Activated T-cell treated with anti-CD3 and anti-CD28 coated beads, Interleukin-2, amount 50 U/mL, for 1 hour (primary cell): ENCODE measurements at places on chromosomes 13 and 19.

GRCh38 chr19:42051166-42052115, 18.6 kb downstream of the GRIK5 start:
- DNase-seq, result no peak

DNA sequence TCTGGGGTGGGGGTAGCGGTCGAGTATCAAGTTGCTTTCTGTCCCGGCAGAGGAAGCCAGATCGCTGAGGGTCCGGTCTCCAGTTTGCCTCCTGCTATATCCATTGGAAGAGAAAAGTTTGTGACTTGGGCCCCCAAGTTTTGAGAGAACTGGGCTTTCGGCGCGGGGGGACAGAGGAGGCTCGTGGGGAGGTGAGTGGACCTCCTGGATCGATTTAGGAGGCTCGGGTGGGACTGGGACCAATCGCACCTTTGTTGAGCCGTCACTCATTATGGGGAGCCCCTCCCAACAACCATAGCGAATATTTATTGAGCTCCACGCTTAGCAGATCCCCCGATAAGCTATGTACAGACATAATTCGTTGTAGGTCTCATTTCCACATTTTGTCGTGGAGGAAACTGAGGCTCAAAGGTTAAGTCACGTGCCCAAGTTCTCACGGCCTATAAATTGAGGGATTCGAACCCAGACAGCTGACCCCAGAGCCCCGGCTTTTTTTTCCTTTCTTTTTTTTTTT, 909 bp downstream of the RFXANK start:
- no peak for DNase-seq

- DNase-seq, result no peak
Observed at GRCh38 chr13:80428349-80429096, 87.6 kb upstream of the SPRY2 start.

- no peak for DNase-seq
Observed at GRCh38 chr19:7214324-7215089, 79.7 kb downstream of the INSR start.

DNA sequence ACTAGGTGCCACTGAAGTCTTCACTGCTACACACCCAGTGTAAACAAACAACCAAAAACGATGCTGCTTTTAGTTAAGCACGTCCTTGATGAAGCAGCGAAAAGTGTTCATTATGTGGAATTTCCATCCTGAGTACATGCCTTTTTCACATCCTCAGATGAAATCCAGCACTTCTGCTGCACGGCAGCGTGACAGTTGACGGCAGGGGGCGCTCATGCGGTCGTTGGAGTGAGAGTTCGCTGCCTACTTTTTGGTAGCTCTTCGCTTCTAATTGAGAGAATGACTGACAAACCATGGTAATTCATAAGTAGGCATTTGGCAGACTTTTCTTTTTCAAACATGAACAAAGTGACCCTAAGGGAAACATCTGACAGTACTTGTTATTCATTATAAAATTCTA, 1124.9 kb downstream of the EFNB2 start:
- peak; percentile 27 for DNase-seq

GRCh38 chr13:75985132-75985531, 349.0 kb downstream of the LMO7 start:
- no peak for DNase-seq

GRCh38 chr13:39777527-39778061, 122.1 kb downstream of the COG6 start:
- no peak for DNase-seq

GRCh38 chr19:29439688-29440550, 85.9 kb upstream of the VSTM2B start:
- no peak for DNase-seq

DNA sequence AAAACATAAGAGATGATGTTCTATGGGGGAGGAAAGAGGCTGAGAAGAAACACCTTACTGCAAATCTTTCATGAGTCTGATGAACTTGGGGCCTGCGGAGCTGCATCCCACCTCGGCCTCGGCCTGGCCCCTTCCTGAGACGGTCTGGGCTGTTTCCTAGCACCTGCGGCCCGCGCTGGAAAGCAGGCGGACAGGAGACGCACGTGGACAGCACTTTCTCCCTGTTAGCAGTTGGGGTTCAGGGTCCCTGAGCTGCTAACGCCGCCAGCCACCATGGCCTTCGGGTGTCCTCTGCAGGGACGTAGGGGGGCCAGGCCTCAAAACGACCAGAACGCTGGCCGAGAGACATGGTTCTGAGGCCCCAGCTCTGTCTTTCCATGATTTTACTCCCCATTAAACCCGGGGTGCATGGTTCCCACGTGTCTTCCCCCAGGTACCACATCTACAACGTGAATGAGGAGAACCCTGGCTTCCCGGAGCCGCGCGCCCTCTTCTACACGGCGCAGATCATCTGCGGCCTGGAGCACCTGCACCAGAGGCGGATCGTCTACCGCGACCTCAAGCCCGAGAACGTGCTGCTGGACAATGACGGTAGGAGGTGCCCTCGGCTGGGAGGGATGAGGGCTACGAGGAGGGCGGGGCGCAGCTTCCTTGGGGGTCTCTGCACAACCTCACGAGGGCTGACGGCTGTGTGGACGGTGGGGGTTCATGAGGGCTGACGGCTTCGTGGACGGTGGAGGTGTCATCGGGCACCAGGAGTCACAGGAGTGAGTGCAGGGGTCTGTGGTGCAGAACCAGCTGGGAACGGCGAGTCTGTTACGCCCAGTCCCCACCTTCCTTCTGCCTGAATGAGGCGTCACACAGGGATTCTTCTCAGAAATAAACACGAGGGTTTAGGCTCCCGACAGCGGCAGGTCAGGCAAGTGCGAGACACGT, 4.3 kb downstream of the GRK1 start:
- peak; percentile 15 for DNase-seq

DNA sequence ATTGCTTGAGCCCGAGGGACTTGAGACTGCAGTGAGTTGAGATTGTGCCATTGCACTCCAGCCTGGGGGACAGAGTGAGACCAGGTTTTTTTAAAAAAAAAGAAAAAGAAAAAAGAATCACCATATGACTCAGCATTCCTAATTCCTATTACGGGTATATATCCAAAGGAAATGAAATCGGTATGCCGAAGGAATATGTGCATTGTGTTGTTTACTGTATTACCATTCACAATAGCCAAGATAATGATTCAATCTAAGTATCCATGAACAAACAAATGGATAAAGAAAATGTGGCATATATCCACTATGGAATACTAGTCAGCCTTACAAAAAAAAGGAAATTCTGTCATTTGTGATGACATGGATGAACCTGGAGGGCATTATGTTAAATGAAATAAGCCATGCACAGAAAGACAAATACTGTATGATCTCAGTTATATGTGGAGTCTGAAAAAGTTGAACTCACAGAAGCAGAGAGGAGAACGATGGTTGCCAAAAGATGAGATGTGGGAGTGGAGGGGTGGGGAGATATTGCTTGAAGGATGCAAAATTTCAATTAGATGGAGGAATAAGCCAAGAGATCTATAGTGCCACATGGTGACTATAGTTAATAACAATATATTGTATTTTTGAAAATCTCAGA, 4.3 kb upstream of the KL start:
- DNase-seq, result no peak

GRCh38 chr19:8034178-8034525, 18.4 kb upstream of the CCL25 start:
- no peak for DNase-seq

DNA sequence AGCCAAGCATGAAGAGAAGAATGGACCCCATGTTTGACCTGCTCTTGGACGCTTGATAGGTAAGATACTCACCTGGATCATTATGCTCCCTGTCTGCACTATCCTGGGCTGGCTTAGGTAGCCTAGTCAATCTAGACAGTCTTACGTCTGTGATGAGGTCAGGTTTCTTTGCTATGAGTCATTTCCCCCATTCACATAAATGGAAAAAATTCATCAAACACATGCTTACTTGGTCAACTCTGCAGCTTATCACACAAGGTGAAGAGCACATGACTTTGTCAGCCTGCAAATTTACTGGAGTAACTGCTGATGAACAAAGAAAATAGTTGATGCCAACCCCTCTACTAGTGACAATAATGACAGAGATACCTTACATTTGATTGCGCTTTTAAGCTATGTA, 170.0 kb downstream of the NUFIP1 start:
- DNase-seq, result no peak

DNA sequence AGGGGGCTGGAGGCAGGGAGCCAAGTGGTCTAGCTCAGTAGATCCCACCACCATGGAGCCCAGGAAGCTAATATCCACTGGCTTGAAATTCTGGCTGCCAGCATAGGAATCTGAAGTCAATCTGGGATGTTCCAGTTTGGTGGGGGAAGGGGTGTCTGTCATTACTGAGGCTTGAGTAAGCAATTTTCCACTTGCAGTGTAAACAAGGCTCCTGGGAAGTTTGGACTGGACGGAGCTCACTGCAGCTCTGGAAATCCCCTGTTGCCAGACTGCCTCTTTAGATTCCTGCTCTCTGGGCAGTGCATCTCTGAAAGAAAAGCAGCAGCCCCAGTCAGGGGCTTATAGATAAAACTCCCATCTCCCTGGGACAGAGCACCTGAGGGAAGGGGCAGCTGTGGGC, 349.2 kb upstream of the KLHL1 start:
- no peak for DNase-seq

DNA sequence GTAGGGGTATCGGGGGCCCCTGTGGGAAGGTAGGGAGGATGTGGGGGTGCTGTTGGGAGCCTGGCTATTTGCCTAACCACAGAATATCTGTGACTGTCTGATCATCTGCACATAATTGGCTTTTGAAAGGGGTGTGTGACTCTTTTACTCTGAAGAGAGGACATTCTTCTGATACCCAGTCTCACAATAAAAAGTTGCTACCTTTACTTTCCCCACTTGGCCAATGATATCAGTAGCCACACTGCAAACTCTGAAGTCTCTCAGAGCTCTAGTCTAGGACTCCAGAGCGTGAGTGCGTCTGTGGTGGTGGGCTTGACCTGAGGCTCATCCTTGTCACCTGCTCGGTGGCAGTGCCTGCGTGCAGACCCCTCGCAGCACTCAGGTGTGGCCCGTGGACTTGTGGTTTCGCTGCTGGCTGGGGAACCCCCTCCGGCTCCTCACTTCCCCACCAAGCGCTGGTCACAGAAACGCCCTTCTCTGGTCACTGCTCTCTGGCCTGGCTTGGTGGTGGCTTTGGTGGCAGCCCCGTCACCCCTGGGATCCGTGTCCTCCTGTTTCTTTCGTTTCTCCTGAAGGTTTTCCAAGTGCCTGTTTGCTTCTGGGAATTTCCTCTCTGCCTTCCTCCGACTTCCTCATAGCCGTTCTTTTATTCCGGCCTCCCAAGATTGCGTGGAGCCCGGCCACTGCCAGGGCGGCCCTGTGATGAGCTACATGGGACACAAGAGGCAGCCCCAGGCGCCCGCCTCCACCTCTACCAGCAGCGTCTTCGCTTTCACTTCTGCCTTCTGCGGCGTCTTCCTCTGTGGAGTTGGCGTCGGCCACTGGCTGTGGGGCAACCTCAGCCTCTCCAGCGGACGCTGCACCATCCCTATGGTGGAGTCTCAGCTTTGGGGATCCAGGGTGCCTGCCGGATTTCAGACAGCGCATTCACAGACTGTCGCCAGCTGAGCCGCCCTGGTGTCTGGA, 78.0 kb downstream of the ATP11A start:
- no peak for DNase-seq

GRCh38 chr13:47904241-47904640, 96.8 kb downstream of the SUCLA2 start:
- DNase-seq, result no peak

GRCh38 chr13:27250833-27251165, 559 bp upstream of the RPL21 start:
- DNase-seq, result no peak

DNA sequence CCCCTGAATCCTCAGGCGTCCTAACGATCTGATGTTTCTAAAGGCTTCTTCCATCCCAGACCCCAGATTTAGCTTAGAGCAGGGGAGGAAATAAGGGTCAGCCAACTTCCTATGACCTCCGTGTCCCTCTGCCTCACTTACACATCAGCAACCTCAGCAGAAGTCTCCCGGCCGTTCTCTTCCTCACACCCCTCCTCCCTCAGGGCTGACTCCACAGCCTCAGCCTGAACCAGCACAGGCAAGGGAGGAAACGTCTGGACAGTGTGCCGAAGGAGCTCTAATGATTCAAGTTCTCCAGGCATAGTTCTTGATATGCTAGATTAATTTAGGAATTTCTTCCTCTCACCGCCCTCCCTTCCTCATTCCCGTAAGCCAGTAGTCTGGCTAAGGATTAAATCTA, 121.4 kb downstream of the NUFIP1 start:
- DNase-seq, result no peak

- no peak for DNase-seq
Observed at GRCh38 chr13:40503966-40504591, 162.4 kb downstream of the FOXO1 start.

- peak; percentile 57 for DNase-seq
Observed at GRCh38 chr19:7870571-7871436, 3.4 kb downstream of the PRR36 start.

DNA sequence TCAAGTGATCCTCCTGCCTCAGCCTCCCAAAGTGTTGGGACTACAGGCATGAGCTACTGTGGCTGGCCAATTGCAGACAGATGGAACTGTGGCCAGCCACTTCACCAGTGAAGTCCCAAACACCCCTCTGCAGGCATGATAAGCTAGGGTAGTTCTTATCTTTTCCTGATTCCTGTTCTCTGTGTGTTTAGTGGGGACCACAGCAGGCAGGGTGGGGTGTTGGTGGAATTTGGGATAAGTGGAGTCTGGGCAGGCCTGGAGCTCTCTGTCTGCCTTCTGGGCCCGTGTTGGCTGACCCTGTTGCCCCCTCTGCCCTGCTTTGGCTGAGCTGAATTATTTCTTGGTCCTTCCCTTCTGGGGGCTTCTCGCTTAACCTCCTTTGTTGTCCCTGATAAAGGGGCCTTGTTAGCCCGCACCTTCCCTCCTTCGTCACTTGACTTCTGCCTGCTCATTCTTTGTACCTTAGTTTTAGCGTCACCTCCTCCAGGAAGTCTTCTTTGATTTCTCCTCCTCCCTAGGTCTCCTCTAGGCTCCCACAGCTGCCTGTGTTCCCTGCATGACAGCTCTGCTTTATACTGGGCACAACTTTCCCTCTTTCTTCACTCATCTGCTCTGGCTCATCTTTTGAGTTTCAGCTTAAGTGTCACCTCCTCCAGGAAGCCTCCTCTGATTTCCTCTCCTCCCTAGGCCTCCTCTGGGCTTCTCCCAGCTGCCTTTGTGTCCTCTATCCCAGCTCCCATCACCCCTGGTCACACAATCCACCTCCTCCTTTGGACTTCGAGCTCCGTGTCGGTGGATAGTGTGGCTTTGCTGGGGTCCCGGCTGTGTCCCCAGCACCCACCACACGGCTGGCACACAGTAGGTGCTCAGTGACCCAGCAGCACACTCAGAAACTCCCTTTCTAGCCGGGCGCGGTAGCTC, 1.7 kb upstream of the NCLN start:
- no peak for DNase-seq

DNA sequence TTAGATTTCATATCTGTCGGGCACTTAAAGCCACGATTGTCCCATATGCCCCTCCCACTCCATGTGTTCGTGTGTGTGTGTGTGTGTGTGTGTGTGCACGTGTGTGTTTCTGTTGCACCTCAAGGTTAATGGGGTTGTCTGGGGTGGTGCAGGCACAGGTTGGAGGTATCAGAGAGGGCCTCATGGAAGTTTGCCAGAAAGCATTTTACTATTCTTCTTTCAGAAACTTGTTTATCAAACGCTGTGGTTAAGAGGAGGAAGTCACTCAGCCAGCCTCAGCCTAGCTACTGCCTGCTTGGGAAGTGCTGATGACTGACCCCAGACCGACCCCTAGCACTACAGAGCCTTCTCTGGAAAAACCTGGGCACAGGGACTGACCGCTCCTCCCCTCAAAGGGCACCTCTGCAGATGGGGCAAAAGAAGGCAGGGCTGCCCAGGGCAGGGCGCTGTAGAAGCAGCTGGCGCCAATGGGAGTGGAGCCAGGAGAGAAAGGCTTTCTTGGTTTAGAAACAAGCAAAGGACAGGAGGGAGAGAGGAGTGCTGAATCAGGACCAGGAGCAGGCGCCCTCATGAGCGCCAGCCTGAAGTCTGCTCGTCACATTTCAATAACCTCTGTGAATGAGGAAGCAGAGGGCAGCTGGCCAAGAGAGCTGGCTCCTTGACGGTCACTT, 3.9 kb downstream of the SIAH3 start:
- DNase-seq, result peak; percentile 29
